H1 (cell line): ENCODE measurements at places on chromosomes 7 and 10. TPM values are rescaled to one million over a fixed set of nuclear protein-coding genes. Genes with fewer than 3 reads are reported as not detected.

TLX1 gene
- not detected in 2 replicates for total RNA-seq

- no peak for DNase-seq
Measured at GRCh38 chr10:30036811-30037210, 22.6 kb downstream of the JCAD start.

EBF3 gene
- 0.26 and 0.38 TPM in 2 replicates for total RNA-seq

DNA sequence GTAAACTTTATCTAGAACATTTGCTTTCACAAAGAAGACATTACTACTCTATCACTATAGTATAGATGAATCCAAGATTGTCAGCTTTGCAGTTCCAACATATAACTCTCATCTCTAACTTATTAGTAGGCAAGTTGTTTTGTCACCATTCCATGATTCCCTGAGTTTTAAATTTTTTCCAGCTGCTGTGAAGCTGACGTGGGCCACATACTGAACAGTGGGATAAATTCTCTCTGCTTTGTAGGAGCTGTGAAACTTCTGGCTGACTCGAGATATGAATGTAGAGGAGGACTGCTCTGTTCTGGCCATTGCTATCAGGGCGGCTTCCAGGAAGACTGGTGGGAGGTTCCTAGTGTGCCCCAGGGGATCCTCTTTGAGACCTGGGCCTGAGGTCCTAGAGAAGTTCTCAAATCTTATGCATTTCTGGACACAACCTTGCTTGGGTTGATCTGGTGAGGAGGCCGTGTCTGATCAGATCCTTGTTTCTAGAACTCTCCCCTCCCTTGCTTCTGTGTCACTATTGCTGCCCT is 58.0 kb downstream of the LSMEM1 start:
- no peak for DNase-seq

DNA sequence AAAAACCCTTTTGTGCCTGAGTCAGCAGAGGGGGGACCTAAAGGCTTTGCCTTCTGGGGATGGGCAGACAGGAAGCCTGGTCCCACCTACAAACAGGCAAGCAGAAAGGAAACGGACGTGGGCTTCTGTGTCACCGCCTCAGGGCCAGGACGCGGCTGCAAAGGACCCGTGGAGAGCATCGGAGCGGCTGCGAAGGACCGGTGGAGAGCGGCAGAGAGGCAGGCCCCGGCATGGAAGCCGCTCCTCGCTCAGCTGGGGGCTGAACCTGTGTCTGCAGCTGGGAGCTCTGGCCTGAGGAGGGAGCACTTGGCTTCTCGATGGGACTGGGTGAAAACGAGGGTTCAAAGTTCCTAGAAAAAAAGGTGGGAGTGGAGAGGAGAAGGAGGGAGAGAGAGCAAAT is 125.4 kb upstream of the PPP2R2D start:
- DNase-seq = no peak

- no peak for DNase-seq
Measured at GRCh38 chr10:86734207-86734988, 22.0 kb upstream of the BMPR1A start.

SMNDC1 gene
- total RNA-seq = 48.6 and 53.5 TPM in 2 replicates

GRCh38 chr7:19020062-19020461 is 97.4 kb downstream of the TWIST1 start:
- no peak for DNase-seq

RTKN2 gene
- total RNA-seq = 22.1 and 24.6 TPM in 2 replicates

DNA sequence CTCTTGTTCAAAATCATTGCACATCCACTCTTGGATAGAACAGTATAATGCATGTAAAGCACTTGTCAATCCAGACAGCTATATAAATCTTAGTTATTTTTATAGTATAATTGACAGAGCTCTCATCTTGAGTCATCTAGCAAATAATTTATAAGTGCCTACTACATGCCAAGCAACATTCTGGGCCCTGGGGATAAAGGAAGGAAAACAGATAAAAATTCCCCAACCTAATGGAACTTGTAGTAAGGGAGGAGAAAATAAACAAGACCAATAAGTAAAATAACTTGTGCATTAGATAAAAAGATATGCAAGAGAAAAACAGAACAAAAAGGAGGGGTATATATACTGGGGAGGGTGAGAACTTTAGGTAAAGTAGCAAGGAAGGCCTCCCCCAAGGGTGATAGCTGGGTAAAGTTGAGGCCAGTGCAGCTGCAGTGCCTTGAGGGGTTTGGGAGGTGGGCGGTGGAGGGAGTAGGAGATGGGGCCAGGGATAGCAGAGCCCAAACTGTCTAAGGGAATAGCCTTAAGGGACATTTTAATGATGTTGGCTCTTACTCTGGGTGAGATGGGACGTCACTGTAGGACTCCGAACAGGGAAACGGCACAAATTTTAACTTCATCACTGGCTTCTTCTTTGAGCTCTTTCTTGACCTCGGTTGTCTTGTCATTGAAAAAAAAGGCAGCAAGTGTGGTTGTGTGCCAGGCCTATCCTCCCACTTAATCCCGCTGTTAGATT is 79.3 kb upstream of the SEC61G start:
- no peak for DNase-seq

- no peak for DNase-seq
Measured at GRCh38 chr7:27176962-27177794, 3.1 kb upstream of the HOXA10 start.

VWC2 gene
- 0.30 and 0.31 TPM in 2 replicates for total RNA-seq

VAX1 gene
- total RNA-seq = not detected in 2 replicates

DNA sequence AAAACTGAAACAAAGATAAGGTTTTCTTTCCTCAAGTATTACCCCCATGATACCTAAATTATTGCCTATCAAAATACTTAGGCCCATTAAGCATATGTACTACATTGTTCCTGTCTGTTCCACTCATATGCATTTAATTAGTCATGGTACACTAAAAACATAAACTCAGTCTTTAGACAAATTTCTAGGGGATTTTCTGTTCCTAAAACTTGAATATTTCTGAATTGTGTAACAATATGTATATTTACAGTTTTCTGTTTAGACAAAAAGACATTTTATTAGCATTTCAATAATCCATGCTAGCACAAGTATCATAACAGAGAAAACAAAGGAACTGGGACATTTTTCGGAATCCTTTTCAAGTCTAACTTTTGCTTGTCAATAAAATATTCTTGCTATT is 234.2 kb downstream of the CRPPA start:
- DNase-seq = no peak

- DNase-seq = no peak
Measured at GRCh38 chr7:77425101-77426051, 9.2 kb upstream of the GSAP start.

DNA sequence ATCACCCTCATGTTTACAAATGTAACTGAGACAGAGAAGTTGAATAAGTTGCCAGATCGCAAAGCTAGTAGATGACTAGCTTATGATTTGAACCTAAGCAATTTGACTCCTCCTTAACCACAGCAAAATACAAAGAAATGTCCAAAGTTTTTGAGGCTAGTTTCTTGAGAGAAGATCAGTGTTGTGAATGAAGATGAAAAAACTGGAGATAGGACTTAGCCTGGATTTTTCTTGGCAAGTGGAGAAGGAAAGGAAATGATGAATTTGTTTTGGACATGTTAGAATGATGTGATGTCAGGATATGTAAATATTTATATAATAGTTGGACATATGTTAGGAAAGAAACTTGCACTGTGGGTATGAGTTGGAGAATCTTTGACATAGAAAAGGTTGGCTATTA is 149.8 kb downstream of the LSMEM1 start:
- no peak for DNase-seq

GRCh38 chr7:157831143-157831905 is 494.5 kb downstream of the DNAJB6 start:
- DNase-seq = no peak

GRCh38 chr7:155745737-155746136 is 66.5 kb downstream of the SHH start:
- no peak for DNase-seq

- no peak for DNase-seq
Measured at GRCh38 chr7:22559829-22560489, 60.0 kb upstream of the STEAP1B start.

BICC1 gene
- total RNA-seq = 0.73 and 1.0 TPM in 2 replicates

PAPSS2 gene
- total RNA-seq = 20.2 and 23.8 TPM in 2 replicates

GRCh38 chr7:4191046-4191445 is 491.0 kb upstream of the FOXK1 start:
- no peak for DNase-seq

GRCh38 chr10:86644152-86644793 is 10.1 kb upstream of the OPN4 start:
- no peak for DNase-seq
